Iris pigment epithelial cell (primary cell): ENCODE measurements at places on chromosomes 12 and 14.

GRCh38 chr12:7175493-7175892 is 14.0 kb upstream of the PEX5 start:
- peak; percentile 63 for DNase-seq

- no peak for DNase-seq
These were observed 8.9 kb upstream of the IFNG-AS1 start for GRCh38 chr12:67980391-67980790.

DNA sequence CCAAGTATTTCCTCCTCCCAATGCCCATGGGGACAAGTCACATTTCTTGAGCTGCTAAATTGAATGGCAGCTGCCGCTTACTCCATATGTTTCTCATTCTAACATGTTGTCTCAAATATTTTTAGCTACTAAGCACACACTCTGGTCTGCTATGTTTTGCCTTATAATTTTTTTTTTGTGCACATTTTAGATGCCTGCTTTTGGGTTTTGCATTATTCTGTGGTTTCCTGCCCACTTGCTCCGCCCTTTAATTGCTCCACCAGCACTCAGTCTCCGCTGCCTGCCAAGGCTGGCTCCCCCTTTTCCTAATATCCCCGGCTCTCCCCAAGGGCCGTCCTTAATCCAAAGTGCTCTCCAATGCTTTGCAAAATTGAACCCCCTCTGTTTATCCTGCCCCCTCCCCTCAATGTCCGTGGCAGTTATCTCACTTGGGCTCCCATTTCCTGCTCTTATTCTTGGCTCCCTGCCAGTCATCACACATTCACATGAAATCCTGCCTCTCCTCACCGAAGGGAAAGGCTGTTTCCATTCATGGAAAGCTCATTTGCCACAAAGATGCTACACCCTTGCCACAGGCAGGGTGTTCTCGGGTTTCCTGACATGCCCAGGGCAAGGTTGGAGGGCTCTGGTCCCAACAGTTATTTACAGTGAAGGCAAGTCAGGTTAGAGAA is 79.4 kb downstream of the C12orf75 start:
- peak; percentile 31 for DNase-seq

GRCh38 chr14:29235991-29236390 is 469.4 kb downstream of the FOXG1 start:
- DNase-seq, result peak; percentile 84

GRCh38 chr14:105420974-105421674 is 1.5 kb downstream of the MTA1 start:
- DNase-seq, result no peak

DNA sequence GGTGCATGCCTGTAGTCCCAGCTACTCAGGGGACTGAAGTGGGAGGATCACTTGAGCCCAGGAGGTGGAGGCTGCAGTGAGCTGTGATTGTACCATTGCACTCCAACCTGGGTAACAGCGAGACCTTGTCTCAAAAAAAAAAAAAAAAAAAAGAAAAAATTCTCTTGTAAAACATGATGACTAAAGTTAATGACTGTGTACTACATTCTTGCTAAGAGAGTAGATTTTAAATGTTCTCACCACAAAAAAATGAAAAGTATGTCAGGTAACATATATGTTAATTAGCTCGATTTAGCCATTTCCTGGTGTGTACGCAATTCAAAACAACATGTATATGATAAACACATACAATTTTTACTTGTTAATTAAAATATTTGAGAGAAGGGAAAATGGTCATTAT is 480.7 kb upstream of the RGS6 start:
- no peak for DNase-seq

DNA sequence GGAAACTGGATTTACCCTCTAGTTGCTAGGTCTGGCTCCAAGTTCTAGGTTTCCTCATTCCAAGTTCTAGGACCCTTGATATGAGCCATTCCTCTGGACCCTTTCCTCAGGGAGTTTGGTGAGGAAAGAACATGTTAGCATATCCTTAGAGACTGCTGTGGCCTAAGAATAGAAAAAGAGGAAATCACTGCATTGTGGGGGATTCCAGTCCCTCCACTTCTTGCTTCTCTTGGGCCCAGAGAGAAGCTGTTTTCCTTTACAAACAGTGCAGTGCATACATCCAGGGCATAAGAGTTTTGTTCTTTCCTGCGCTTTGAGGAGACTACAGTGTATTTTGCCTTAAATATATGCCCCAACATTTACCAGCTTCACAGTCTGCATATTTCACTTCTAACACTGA is 59.0 kb downstream of the LLPH start:
- no peak for DNase-seq

- DNase-seq, result no peak
These were observed 27.2 kb downstream of the RNFT2 start for GRCh38 chr12:116765271-116765670.

DNA sequence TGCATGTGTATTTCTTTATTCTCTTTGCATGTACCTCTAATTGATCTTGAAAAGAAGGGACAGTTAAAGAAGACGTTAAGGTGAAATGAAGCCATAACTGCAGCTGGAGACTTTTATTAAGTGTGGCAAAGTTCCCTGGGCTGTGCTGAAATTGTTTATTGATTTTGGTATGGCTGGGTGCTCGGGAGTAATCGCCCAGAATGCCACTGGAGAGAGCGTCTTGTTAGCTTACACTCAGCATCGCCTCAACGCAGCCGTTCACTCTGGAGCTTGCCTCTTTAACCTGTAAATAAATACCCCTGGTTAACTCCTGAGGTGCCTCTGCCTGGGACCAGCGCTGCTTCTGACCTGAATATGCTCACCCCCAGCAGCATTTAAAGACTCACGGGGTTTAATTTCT is 98.6 kb downstream of the GPATCH2L start:
- DNase-seq, result no peak

DNA sequence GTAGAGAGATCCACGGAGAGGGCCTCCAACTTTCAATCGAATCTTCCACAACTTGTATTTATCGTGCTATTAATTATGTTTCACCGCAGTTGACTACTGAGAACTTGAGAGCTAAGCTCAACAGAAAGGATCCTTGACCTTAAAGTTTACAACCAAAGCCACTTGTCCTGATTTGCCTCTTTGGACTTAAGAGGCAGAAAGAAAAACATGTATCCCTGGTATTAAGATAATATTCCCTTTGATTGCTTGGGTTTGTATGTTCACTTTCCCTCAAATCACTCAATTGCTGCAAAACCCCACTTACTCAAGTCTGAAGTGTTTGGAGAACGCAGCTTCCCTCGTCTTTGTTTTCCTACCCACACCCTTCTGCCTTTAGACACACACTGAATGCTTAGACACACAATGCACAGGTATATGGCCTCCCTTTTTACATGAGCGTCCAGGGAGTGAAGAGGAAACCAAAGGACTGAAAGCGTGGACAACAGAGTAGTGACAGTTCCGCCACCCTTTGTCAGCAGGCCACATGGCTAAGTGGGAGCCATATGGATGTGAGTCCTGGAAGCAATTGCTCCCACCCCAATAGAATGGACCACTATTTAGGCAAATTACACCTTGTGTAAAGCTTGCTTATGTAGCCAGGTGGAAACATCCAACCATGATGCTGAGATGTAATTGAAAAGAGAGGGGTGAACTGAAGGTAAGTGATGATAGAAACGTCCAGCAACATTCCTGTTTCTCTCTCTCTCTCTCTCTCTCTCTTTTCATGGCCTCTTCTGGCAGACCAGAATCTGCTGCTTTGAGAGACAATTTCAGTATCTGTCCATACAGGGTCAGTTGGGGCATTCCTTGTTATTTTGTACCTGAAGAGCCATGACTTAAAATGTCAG is 1.4 kb upstream of the PKP2 start:
- DNase-seq, result no peak

GRCh38 chr12:76240281-76240680 is 107.9 kb downstream of the BBS10 start:
- DNase-seq, result no peak

DNA sequence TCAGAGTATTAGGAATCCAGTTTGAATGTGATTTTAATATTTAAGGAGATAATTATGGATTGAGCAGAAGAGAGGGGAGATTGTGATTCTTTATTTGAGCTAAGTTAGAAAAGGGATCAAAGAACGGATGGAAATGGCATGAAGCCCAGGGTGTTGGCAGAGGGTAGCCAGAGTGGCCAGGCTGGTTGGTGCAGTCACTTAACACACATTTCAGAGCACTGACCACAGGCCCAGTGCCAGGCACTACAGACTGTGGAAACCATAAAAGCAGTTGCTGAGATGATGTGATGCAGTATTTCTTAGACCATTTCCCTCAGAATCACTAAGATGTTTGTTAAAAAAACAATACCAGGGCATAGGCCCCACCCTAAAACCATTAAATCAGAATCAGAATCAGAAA is 167.7 kb upstream of the AMIGO2 start:
- no peak for DNase-seq

- DNase-seq, result no peak
These were observed 14.9 kb upstream of the SERPINA6 start for GRCh38 chr14:94338023-94338422.

- no peak for DNase-seq
These were observed 16.9 kb downstream of the PRKAB1 start for GRCh38 chr12:119684711-119685369.

DNA sequence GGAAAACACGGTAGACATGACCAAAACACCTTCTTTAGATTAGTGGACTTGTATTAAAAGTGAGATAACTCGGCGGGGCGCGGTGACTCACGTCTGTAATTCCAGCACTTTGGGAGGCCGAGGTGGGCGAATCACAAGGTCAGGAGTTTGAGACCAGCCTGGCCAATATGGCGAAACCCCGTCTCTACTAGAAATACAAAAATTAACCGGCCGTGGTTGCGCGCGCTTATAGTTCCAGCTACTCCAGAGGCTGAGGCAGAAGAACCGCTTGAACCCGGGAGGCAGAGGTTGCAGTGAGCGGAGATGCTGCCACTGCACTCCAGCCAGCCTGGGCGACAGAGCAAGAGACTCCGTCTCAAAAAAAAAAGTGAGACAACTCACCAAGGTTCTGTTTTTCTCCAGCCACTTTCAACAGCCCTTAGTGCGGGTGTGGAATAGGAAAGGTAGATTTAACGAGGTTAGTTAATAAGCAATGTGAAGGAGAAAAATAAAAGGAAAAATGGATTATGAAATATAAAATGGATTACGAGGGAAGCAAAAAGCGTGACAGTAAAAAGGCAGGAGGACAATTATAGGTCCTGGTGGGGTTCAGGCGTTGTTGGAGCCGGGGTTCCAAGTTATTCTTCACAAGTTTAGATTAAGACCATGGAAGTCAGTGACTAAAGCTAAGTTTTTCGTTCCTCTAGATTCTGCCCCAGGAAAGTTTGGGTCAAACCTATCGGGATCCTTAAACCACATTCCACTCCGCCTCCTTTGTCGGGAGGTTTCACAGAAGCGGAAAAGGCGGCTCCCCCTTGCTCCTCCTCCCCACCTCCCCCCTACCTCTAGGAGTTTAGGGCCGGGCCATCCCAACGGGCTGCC is 534 bp downstream of the PPP2R3C start:
- peak; percentile 46 for DNase-seq

GRCh38 chr14:68779761-68780323 is 13.0 kb downstream of the ZFP36L1 start:
- DNase-seq, result peak; percentile 87

- no peak for DNase-seq
These were observed 20.1 kb downstream of the TM7SF3 start for GRCh38 chr12:26994109-26994508.

- peak; percentile 48 for DNase-seq
These were observed 66.7 kb downstream of the CCER1 start for GRCh38 chr12:90888316-90888715.

GRCh38 chr12:107492393-107493134 is 193.0 kb upstream of the PWP1 start:
- no peak for DNase-seq

- DNase-seq, result peak; percentile 1
These were observed 1325.7 kb downstream of the SLC16A7 start for GRCh38 chr12:60921541-60921940.

DNA sequence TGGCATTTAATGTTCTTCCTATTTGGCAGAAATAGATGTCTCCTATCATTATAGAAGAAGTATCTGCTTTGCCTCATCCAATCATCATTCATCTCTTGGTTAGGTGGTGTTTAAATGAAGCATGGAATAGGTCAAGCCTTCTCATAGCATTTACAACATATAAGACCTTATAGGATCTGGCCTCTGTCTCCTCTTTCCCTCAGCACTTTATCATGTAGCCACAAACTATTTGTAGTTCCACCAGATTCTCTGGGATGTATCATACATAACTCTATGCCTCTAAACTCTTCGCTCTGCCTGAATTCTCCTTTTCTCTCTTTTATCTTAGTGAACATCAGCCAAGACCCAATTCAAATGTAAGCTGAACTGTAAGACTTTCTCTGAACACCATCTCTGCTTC is 20.7 kb downstream of the NAA25 start:
- no peak for DNase-seq

GRCh38 chr12:45354399-45354798 is 138.5 kb downstream of the ANO6 start:
- no peak for DNase-seq

GRCh38 chr12:110010853-110011723 is 11.9 kb downstream of the ANKRD13A start:
- no peak for DNase-seq

- no peak for DNase-seq
These were observed 596.7 kb upstream of the ATP2B1 start for GRCh38 chr12:90305379-90305778.

- no peak for DNase-seq
These were observed 58.4 kb downstream of the PTHLH start for GRCh38 chr12:27913999-27914614.

- DNase-seq, result peak; percentile 39
These were observed 75.9 kb downstream of the IFT81 start for GRCh38 chr12:110200124-110200417.
